ENCODE measurements at places on chromosomes 11 and 22. TPM values are rescaled to one million over a fixed set of nuclear protein-coding genes. Genes with fewer than 3 reads are reported as not detected.

The MGAT3 gene
- under 0.01 TPM for total RNA-seq

The BCO2 gene
- 7.5 TPM for total RNA-seq

The NDUFS3 gene
- 75.7 TPM for total RNA-seq

The ELF5 gene
- not detected for total RNA-seq

The ME3 gene
- total RNA-seq = 24.6 TPM

The TP53AIP1 gene
- total RNA-seq = not detected

The PHOX2A gene
- total RNA-seq = not detected

The SULT4A1 gene
- 0.09 TPM for total RNA-seq

The GPR83 gene
- total RNA-seq = under 0.01 TPM

The OR8G5 gene
- not detected for total RNA-seq

The WDR74 gene
- total RNA-seq = 77.9 TPM

The P2RY2 gene
- total RNA-seq = not detected

The CADM1 gene
- 2.1 TPM for total RNA-seq

The OR4C12 gene
- total RNA-seq = not detected

The CCDC34 gene
- 3.1 TPM for total RNA-seq

The TRIM49 gene
- not detected for total RNA-seq

The ADM gene
- 177 TPM for total RNA-seq

The OR51B4 gene
- not detected for total RNA-seq

The NKAPD1 gene
- total RNA-seq = 22.2 TPM

The KRTAP5-3 gene
- total RNA-seq = not detected

The NLRP14 gene
- total RNA-seq = 0.09 TPM

The KCNE3 gene
- total RNA-seq = 18.1 TPM

The SYT13 gene
- not detected for total RNA-seq

The THAP7 gene
- total RNA-seq = 18.9 TPM
